ENCODE measurements at places on chromosomes 12 and 14.

DNA sequence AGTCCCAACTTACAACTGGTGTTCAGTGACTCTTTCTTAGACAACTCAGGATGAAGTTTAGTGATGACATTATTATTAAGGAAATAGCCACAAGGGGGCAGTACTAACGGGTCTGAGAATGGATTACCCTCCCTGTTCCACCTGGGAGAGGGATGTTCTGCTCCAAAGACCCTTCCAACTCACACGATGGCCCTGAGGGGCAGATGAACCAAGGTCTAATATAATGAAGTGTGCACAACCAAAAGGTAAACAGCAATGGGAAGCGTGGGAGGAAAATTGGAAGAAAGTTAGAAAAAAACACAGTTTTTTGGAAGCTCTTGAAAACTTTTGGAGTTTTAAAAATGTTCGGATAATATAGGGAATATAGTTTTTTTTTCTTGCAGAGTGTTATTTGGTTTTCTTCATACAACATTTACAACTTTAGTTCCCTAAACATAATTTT is 24.0 kb downstream of the FGF6 start:
- no peak for DNase-seq

GRCh38 chr14:23577710-23578392 is 739 bp downstream of the JPH4 start:
- no peak for DNase-seq

DNA sequence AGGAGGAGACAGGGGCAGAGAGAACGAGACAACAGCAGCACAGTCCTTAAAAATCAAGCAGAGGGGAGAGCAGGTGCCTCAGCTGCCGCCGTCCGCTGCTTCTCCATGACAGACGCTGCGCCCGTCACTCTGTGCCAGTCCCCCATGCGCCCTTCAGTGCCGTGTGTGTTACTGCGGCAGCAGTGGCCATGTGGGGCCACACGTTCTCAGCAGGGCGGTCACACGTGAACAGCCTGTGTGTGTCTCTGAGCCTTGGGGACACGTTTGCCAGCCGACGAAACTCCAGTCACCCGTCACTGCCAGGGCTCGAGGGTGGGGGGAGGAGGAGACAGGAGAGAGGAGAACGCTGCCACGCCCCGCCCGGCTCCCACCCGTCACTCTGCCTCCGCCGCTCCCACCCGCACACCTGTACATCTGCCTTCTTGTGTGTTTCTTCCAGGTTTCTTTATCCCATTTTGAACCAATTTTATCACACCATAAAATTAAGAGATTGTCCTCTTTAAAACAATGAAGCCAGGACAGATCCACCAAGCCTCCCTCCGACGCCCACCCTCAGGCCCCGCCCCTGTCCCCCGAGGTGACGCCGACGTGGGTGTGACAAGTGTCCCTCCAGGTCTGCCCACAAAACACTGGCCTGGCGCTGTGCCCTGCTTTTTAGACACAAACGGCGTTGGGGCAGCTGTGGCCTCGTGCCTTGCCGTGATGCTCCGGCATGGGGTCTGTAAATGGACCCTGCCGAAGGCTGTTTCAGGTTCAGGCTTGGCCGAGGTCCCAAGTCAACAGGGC is 58.2 kb downstream of the GALNT9 start:
- no peak for DNase-seq

DNA sequence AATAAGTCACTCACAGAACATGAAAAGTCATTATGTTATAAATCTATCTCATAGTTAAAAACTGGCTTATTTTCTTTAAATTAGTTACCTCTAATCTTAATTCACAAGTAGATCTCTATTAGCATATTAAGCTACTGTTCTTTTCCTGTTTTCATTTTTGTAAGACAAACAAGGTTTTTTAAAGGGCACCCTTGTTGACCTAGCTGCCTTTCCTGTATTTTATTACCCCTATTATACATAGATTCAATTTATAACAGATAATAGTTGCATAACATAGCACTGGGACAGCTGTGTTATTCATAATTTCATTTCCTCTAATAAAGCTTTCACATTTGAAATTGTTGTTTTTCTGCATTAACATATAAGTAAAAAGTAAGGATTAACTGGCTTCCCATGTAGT is 1500.7 kb upstream of the FLRT2 start:
- no peak for DNase-seq

- DNase-seq, result no peak
Measured at GRCh38 chr12:122094735-122095631, 16.4 kb downstream of the MLXIP start.

DNA sequence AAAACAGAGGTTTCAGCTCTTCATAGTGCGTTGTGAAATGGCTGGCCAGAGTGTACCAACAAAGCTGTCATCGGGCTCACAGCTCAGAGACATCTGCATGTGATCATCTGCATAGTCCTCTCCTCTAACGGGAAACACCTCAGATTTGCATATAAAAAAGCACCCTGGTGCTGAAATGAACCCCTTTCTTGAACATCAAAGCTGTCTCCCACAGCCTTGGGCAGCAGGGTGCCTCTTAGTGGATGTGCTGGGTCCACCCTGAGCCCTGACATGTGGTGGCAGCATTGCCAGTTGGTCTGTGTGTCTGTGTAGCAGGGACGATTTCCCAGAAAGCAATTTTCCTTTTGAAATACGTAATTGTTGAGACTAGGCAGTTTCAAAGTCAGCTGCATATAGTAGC is 14.3 kb upstream of the PAPLN start:
- no peak for DNase-seq

All from activated T-helper 1 cell treated with anti-CD3 and anti-CD28 coated beads, Interleukin-2, amount 50 U/mL, for 16 hours (primary cell).